Epithelial cell of esophagus (primary cell): ENCODE measurements at places on chromosomes 7 and 10.

DNA sequence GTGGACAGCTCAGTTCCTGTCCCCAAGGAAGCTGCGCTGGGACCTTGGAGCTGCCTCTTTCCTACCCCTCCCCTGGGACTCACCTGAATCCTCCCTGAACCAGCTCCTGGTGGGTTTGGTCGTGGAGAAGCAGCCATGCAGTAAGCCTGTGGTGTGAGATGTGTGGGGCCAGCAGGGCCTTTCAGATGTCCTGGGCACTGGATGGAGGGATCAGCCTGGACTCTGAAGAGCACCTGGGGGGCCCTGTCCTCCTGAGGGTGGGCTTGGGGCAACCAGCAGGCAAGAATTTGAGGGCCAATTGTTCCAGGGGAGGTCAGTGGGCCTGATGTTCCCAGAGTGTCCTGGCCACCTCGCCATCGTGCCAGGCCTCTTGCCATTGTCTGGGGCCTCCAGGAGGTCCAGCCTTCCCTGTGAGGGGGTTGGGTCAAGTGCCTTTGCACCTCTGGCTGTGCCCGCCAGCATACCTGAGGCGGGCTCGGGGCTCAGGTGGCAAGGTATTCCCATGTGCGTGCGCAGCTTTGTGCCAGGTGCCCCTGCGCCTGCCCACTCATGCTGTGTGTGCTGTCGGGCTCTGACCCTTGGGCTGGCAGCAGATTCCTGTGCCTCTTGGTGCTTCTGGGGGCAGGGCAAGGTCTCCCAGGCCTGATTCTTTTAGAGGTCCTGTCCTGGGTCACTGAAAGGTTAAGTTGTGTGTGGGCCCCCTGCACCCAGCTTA is 7.3 kb downstream of the TRIM8 start:
- no peak for DNase-seq

- no peak for DNase-seq
These were observed 25.9 kb upstream of the GALNT11 start for GRCh38 chr7:151999424-152000090.

DNA sequence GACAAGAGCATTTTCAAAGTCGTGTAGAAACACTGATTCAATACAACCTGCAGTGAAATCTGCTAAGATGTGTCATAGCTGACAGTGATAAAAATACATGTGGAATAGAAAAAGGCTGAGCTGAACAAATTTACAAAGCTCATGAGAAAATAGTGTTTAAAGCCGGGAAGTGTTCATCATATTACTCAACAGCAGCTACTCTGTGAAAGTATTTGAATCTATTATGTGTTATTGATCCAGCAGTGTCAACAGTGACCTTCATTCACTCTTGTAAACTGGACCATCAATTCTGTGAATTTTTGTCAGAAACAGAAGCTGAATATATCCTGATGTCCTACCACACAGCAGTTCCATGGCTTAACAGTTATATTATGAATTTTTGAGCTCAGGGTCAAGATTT is 11.6 kb downstream of the DYDC1 start:
- DNase-seq = no peak

- no peak for DNase-seq
These were observed 8.7 kb downstream of the ZNF37A start for GRCh38 chr10:38102880-38103279.

GRCh38 chr7:47482013-47482875 is 99.7 kb downstream of the TNS3 start:
- DNase-seq = peak; percentile 81

GRCh38 chr10:21972584-21972983 is 30.9 kb downstream of the DNAJC1 start:
- no peak for DNase-seq

DNA sequence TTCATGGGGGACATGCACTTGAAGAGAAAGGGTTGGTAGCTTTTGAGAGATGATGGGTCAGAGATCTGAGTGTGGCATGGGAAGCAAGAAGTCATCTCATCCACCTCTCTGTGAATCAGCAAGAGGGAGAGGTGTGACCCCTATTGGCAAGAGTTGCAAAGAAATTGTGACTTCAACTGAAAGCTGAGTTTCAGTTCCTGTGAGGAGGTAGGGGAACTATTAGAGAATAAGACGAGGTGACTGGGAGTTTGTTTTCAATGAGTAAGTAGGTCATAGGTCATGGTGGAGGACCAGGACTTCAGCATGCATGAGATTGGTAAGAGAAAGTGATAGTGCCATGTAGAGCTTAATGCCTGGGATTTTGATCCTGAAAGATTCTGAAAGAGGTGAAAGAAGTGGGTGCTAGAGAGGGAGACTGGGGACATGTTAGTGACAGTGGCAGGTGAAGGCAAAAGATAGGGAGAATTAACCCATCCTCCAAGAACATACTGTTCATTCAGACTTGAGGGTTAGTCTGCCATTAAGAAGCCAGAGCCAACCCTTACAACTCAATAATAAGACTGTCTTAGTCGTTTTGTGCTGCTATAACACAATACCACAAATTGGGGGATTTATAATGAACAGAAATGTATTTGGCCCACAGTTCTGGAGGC is 75.5 kb upstream of the CAPZA2 start:
- peak; percentile 69 for DNase-seq

DNA sequence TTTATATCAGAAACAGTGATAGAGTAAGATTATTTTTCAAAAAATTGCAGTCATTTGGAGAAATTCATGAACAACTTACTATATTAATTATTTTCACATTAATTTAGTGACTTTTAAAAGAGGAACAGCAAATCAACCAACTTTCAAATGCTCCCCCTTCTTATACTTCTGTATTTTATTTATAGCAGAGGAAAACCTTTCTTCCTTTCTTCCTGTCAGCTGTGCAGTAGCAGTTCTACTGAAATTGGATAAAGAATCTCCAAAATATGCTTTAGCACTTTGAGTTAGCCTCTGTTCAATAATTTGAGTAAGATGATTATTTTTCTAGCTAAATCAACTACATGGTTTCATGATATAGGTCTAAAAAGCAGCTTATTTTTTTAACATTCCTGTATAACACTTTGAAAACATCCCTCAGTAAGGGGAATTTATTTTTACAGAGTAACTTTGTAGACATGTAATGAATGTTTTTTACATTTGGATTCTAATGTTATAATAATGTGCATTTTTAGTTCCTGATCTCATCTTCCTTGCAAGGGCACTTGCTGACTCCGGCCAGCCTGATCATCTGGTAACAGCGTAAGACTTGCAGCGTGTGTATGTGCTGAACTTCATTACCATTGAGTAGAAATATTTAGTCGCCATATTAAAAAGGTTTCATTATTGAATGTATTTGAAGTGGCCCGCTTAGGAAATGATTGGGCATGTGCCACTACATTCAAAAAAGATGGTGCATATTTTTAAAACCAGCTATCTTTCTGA is 158.3 kb upstream of the HDAC9 start:
- DNase-seq = no peak

DNA sequence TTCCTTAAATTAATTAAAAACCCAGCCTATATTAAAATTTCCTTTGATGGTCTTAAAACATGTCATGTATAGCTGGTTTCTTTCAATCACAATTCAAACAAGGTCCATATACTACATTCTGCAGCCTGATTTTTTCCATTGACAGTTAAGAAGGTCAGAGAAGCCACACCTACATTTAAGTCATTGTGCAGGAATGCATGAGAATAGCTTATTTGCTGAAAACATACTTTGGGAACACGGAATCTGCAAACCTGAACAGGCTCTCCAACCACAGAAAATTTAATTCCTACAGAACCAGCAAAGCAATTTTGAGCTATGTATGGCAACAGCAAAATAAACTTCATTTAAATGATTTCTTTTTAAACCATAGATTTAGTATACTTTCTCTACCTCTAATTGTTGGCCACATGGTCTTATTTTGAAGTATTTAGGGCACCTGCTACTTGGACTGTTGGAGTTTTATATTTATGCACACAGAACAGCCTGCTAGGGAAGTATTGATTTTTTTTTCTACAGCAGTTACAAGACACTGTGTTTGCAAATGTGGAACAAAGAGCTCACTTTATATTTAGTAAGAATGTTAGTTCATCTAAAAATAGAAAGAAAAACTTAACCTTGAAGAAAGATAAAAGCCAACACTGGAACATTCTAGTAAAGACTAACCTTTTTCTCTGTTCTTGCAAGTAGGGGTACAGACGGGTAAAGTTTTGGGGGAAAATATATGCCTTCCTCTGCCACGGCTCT is 240.9 kb upstream of the IMMP2L start:
- peak; percentile 32 for DNase-seq

DNA sequence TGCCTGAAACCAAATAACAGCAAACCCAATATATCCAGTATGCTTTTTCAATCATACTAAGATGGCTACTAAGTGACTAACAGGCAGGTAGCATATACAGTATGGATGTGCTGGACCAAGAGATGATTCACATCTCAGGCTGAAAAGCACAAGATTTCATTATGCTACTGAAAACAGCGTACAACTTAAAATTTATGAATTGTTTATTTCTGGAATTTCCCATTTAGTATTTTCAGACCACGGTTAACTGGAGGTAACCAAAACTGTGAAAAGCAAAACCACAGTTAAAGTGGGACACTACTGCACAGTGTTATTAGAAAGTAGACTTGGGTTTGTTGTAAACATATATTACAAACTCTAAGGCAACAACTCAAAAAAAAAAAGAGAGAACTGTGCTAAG is 91.5 kb downstream of the KMT2C start:
- DNase-seq = peak; percentile 27

DNA sequence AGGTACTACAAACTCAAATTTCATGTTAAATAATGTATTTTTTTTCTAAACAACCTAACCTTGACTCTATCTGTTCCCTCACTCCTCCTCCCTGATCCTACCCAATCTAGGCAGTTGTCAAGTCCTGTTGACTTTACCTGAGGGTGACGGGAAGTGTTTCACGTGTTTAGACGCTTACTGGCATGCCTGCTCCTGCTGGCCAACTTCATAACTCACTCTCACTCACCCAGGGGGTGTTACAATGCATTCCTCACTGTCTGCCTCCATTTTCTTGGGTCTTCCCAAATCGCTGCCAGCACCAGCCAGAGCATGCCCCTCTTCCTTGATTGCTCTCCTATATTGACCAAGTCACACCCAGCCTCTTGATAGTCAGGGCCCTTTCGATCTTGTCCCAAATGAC is 28.3 kb downstream of the CRCP start:
- DNase-seq = peak; percentile 92

- peak; percentile 2 for DNase-seq
These were observed 43.4 kb upstream of the GHITM start for GRCh38 chr10:84095811-84096497.

DNA sequence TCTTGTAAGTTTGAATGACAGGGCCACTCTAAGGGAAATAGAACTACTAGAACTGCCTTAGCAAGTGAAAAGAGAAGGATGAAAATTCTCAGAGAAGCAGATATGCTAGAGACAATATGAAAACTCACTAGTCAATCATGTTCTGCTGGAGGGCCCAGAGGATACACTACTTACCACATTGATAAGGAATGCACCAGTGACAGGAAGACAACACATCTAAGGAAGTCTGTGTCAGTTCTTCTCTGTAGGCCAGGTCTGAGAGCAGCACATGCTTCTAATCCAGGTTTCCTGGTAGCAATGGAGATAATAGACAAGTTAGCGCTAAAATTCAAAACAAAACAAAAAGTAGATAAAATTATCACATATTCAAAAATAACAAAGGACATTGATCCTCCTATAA is 235.2 kb upstream of the AKR1E2 start:
- DNase-seq = peak; percentile 16

- peak; percentile 18 for DNase-seq
These were observed 44.7 kb upstream of the PITRM1 start for GRCh38 chr10:3217301-3217700.

DNA sequence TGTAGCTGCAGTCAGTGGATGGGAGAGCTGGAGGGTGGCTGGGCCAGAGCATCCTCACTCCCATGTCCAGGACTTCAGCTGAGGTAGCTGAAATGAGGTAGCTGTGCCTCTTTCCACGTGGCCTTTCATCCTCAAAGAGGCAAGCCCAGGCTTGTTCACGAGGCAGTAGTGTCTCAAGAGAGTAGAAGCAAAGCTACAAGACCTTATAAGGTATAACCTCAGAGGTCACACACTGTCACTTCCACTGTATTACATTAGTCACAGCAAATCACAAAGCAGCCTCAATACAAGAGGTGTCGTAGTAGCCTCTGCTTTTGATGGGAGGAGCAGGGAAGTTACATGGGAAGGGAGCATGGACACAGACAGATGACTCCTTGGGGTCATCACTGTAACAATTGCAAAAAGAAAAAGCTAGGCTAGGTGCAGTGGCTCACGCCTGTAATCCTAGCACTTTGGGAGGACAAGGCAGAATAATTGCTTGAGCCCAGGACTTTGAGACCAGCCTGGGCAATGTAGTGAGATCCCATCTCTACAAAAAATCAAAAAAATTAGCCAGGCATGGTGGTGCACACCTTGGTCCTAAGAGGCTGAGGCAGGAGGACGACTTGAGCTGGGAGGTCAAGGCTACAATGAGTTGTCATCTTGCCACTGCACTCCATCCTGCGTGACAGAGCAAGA is 97.5 kb downstream of the SKIDA1 start:
- DNase-seq = peak; percentile 67

GRCh38 chr7:16708980-16709379 is 44.6 kb upstream of the TSPAN13 start:
- peak; percentile 70 for DNase-seq

- peak; percentile 81 for DNase-seq
These were observed 1.8 kb downstream of the SMURF1 start for GRCh38 chr7:99141841-99142726.

DNA sequence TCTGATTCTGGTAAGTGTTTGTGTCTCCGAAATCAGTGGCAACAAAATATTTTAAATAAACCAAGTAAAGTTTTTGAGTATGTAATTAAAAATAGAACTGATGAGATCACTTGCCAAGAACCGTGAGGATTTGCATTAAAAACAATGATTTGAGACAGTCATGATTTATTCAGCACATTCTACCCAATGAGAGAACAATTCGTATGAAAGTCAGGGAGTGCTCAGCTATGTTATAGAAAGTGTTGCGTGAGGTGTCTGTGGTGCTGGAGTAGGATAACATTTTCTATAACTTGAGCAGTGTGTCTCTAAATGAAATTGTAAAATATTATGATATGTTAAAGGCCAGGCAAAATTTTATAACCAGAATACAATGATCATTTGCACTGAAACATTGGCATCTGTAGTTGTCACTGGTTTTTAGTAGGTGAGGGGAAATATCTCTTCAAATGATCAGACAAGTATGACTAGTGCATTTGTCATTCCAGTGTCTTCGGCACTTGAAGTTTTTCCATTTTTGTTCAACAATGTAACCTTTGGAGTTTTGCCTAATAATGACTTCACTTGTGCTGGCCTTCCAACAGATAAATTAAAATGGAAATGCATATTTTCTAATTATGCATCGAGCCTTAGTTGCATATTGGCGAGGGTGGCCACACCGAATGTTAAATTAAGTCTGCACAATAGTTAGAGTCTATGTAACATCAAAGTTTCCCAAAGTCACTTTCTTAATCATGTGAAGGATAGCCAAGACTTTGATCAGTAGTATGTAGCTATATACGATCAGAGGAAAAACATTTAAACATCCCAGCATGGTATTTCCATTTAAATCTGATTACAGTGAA is 335.9 kb downstream of the GFRA1 start:
- no peak for DNase-seq

DNA sequence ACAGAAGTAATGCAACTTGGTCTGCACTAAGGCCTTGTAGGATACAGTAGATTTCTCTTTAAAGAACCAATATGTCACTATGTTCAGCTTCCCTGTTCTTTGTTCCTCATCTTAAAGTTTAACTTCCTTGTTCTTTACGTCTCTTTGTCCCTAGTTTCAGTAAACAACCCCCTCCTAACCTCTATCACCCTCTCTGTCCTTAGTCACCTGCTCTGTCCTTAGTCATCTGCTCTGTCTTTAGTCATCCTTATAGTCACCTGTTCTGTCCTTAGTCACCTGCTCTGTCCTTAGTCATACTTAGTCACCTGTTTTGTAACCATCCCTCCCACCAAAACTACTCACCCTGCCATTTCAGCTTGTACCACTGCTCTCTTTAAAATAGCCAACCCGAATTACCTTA is 144.6 kb upstream of the TMEM106B start:
- peak; percentile 87 for DNase-seq
